ENCODE measurements at places on chromosomes 2 and 18.

DNA sequence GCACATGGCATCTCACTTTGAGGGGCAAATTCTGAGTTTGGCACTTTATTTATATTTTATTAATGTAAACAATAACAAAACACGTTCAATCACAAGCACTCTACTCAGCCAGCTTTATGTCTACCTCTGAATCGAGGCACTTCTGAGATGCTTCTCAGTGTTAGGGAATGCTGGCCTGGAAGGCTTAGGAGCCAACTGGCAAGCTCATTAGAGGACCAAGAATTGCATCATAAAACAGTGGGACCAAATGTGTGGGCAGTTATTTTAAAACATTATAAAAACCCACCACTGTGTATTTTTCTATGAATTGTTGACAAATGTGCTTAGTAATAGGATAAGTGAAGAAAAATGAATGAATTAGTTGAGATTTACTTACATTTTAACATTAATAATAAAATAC, 46.8 kb upstream of the SMIM21 start:
- DNase-seq, result no peak

GRCh38 chr18:32891797-32892196, 119.0 kb upstream of the KLHL14 start:
- DNase-seq, result no peak

- no peak for DNase-seq
Observed at GRCh38 chr18:55672574-55673361, 84.8 kb upstream of the TCF4 start.

GRCh38 chr2:162462911-162463310, 119.0 kb downstream of the GCA start:
- no peak for DNase-seq

DNA sequence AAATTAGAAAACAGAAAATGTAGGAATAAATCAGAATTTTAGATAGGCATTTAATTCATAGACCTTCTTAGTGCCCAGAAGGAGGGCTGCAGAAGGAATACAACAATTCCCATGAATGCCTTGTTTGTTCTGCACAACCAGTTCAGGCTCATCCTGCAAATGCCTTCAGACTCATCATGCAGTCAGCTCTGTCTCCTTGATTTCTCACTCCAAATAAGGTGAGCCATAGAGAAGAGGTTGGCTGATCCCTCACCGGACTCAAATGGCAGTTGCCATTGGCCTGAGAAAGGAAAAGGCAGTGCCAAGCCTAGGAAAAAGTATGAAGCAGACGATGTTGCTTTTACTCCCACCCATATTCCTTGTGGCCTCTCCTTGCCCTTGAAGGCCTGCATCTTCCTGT, 50.3 kb downstream of the DSC3 start:
- no peak for DNase-seq

DNA sequence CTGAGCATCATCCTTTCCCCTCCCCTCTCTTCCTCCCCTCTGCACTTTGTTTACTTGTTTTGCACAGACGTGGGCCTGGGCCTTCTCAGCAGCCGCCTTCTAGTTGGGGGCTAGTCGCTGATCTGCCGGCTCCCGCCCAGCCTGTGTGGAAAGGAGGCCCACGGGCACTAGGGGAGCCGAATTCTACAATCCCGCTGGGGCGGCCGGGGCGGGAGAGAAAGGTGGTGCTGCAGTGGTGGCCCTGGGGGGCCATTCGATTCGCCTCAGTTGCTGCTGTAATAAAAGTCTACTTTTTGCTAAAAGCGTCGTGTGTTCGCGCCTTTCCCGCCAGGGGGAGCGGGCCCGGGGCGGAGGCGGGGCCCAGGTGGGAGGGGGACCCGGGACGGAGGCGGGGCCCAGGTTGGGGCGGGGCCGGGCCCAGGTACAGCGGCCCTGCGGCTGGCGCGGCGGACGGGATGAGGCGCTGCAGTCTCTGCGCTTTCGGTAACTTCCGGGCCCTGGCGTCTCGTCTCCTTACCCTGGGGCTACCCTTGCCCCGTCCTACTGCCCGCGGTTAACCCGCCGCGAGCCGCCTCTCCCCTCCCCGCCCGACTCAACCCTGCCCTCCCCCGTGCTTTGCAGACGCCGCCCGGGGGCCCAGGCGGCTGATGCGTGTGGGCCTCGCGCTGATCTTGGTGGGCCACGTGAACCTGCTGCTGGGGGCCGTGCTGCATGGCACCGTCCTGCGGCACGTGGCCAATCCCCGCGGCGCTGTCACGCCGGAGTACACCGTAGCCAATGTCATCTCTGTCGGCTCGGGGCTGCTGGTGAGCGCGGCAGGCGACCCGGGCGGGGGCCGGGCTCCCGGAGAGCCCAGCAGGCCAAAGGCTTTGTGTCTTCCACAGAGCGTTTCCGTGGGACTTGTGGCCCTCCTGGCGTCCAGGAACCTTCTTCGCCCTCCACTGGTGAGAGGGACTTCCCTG, at the start of gene KRTCAP3:
TSS of gene KRTCAP3 (plus strand) at position 424 of the 962 bp plus-strand sequence. CDS start at position 456, 32 bp downstream.
- DNase-seq, result no peak

DNA sequence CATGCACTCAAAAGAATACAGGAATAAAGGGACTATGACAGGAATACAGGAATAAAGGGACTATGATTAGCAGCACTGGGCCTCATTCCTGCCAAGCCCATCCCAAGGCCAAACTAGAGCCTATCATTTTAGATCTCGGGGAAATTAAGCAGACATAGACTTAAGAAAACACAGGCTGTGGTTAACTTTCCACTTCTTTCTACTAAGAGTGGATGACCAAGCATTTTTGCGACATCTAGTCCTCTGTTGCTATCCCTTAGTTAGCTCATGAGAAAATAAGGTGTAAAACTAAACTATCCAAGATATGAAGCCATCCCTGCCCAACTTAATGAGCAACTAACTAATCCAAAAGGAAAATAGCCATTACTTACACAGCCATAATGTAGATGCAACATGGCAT, 5.9 kb downstream of the LYPD1 start:
- DNase-seq, result no peak

- no peak for DNase-seq
Observed at GRCh38 chr2:39696101-39696553, 30.4 kb downstream of the TMEM178A start.

GRCh38 chr2:154771664-154772284, 73.3 kb downstream of the KCNJ3 start:
- DNase-seq, result no peak

DNA sequence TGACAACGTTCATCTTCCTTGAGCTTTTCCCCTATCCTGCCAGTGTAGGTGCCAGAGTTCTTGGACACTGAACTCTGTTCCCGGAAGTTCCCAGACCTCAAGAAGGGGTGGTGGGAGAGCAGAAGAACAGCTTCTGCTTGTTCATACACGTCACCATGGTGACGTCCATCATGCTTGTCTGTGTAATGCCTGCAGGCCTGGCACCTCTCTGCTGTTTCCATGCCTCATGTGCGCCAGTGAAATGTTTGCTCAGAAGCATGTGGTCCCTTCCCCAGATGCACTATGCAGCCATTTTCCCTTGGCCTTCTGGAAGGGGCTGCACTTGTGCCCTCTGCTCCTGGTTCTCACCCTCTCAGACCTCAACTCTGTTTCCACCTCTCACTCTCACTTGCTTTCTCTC, 210.8 kb upstream of the NABP1 start:
- no peak for DNase-seq

- DNase-seq, result no peak
Observed at GRCh38 chr2:105578166-105578565, 166.5 kb upstream of the NCK2 start.

All from CD14-positive monocyte (primary cell).